T-helper 1 cell treated with Interleukin-12 subunit alpha and Interleukin-12 subunit beta and Interleukin-4 antibody, amounts not matched to agents 30 ng/mL and 1 ng/mL, for 36 hours (primary cell): ENCODE measurements at places on chromosomes 7 and 10. TPM values are rescaled to one million over a fixed set of nuclear protein-coding genes. Genes with fewer than 3 reads are reported as not detected.

URGCP gene
- 24.1 and 25.1 TPM in 2 replicates for total RNA-seq

PLA2G12B gene
- not detected in 2 replicates for total RNA-seq

SPDYE2 gene
- 0.12 TPM in 1 of 2 replicates, not detected in the other for total RNA-seq

SYT15 gene
- 1.8 TPM in 2 replicates for total RNA-seq

HOXA1 gene
- total RNA-seq: 0.22 and 0.41 TPM in 2 replicates

FFAR4 gene
- total RNA-seq: not detected in 2 replicates

LIPF gene
- total RNA-seq: not detected in 2 replicates

OR2A42 gene
- total RNA-seq: 0.05 and 0.07 TPM in 2 replicates

PSD gene
- total RNA-seq: 2.4 and 3.7 TPM in 2 replicates

NUTM2D gene
- total RNA-seq: 2.4 and 3.2 TPM in 2 replicates

TES gene
- total RNA-seq: 104 and 107 TPM in 2 replicates

SHLD2 gene
- total RNA-seq: 34.7 and 35.2 TPM in 2 replicates

RSPH10B gene
- 0.44 TPM in 1 of 2 replicates, not detected in the other for total RNA-seq

PIK3AP1 gene
- 6.1 and 6.3 TPM in 2 replicates for total RNA-seq

SPDYE16 gene
- 0.05 and 0.27 TPM in 2 replicates for total RNA-seq

RBM48 gene
- total RNA-seq: 19.7 and 21.1 TPM in 2 replicates

TYW1B gene
- 3.3 and 3.9 TPM in 2 replicates for total RNA-seq

UCMA gene
- total RNA-seq: not detected in 2 replicates

COBL gene
- not detected in 2 replicates for total RNA-seq

TSPAN33 gene
- total RNA-seq: 4.9 and 7.0 TPM in 2 replicates

CALML5 gene
- total RNA-seq: not detected in 2 replicates

PAX4 gene
- total RNA-seq: not detected in 2 replicates

PPA1 gene
- total RNA-seq: 187 and 192 TPM in 2 replicates

RAB19 gene
- total RNA-seq: 16.3 and 16.5 TPM in 2 replicates

SUV39H2 gene
- 19.4 and 26.8 TPM in 2 replicates for total RNA-seq

AKR1C2 gene
- total RNA-seq: not detected in 2 replicates

AOAH gene
- total RNA-seq: 20.8 and 28.1 TPM in 2 replicates

AGAP9 gene
- 10.3 and 11.8 TPM in 2 replicates for total RNA-seq
